ENCODE measurements at places on chromosomes 3 and 15. TPM values are rescaled to one million over a fixed set of nuclear protein-coding genes. Genes with fewer than 3 reads are reported as not detected.

DNA sequence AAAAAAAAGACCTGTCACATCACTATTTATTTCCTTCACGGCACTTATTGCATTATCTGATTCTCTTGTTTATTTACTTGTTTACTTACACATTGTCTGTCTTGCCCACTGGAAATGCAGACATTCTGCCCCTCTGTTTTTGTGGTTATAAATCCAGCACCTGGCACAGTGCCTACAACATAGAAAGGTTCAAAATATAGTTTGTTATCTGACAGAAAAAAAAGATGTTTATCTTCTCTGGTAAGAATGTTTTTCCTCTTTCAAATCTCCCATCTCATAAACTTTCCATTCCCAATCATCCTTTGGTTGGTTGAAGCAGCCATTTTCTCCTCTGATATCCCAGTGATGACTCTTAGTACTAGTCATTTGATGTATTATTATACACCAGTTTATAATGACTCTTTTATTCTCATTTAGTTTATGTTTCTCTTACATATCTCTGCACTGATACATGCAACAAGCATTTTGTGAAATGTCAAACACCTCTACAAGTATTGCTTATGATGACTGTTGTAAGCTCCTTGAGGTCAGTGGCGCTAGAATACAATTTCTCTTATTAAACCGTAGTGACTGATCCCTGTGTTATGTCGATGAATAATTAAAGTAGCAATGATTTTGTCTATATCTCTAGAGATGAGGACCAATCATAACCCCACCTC is 398.4 kb upstream of the TBL1XR1 start:
- H3K4me3 ChIP-seq, result no peak overlapping the region
- no peak for DNase-seq
- H3K27ac ChIP-seq, result no peak overlapping the region

DNA sequence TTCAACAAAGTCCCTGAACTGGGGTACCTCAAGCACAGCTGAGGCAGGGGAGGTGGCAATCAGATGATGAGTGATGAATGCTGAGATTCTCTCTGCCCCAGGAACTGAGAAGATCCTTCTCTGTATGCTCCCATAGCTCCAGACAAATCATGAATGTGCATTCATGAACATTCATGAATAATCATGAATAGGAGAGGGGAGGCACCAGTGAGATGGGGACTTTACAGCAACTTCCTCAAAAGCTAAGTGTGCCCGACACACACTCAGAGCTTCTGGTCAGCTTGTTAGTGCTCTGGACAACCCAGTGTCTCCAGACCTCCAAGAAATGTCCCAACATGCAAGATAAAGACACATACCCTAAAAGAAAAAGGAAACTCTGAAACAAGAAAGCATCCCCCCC is 24.3 kb downstream of the LRRC2 start:
- DNase-seq, result no peak
- H3K27me3 ChIP-seq, result no peaks in the 10 kb centered on the region
- no peak overlapping the region for H3K4me3 ChIP-seq
- H3K36me3 ChIP-seq, result no peaks in the 10 kb centered on the region
- no peak overlapping the region for H3K27ac ChIP-seq
- peaks cover 52% of the 10 kb centered on the region for H3K4me1 ChIP-seq

The HTR3E gene
- total RNA-seq, result not detected

DNA sequence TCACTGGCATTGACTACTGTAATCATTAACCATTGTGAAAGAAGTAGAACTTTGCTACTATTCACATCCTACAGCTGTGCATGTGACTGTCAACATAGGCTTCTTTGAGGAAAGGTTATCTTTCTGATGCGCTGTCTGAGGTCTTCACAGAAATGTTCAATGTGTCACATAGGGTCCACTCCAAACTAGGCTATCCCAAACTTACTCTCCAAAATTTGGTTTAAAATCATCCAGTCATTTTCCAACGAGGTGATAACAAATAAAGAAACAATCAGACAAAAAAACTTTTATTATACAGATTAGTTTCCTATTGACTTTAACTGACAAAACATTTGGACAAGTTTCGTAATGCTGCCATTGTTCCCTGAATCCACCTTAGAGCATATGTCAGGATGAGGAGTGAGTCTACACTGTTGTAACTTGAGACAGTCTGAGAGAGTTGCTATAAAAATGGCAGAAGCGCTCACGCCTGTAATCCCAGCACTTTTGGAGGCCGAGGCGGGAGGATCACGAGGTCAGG is 511.6 kb downstream of the PLOD2 start:
- no peaks in the 10 kb centered on the region for H3K36me3 ChIP-seq
- H3K4me1 ChIP-seq, result no peaks in the 10 kb centered on the region
- no peak overlapping the region for H3K27ac ChIP-seq
- H3K27me3 ChIP-seq, result no peaks in the 10 kb centered on the region
- no peak overlapping the region for H3K4me3 ChIP-seq

The TMEM202 gene
- not detected for total RNA-seq

GRCh38 chr3:177367788-177368187 is 170.5 kb upstream of the TBL1XR1 start:
- H3K4me3 ChIP-seq, result no peak overlapping the region
- DNase-seq, result no peak
- H3K4me1 ChIP-seq, result no peaks in the 10 kb centered on the region
- no peak overlapping the region for H3K27ac ChIP-seq
- no peaks in the 10 kb centered on the region for H3K36me3 ChIP-seq

DNA sequence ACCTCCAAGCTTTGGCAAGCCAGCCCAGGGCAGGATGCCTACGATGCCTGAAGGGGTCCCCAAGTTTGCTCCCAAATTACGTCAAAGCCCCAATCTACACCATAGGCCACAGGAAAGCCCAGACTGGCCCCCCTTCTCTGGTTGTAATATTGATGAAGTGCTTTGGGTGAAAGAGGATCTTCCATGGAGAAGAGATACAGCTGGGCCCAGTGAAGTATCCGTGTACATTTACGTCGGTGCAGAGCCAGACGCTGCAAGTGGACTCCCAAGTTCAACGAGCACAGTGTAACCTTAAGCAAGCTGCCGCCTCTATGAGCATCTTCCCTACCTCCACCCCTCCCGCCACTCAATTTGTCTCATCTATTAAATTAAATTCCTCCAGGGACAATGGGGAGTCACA is 100.1 kb upstream of the TPM1 start:
- peaks cover 18% of the 10 kb centered on the region for H3K27me3 ChIP-seq
- DNase-seq, result no peak
- no peaks in the 10 kb centered on the region for H3K36me3 ChIP-seq
- no peak overlapping the region for H3K4me3 ChIP-seq
- H3K27ac ChIP-seq, result no peak overlapping the region

The GPR160 gene
- total RNA-seq, result 11.1 TPM

- no peak overlapping the region for H3K4me3 ChIP-seq
- DNase-seq, result no peak
- peak overlapping the region; percentile 76 for H3K27ac ChIP-seq
- H3K36me3 ChIP-seq, result peaks cover 74% of the 10 kb centered on the region
- no peaks in the 10 kb centered on the region for H3K27me3 ChIP-seq
Measured at GRCh38 chr3:70973558-70973957, 610.0 kb downstream of the FOXP1 start.

GRCh38 chr15:73464602-73465001 is 21.6 kb downstream of the REC114 start:
- no peak overlapping the region for H3K27ac ChIP-seq
- H3K36me3 ChIP-seq, result no peaks in the 10 kb centered on the region
- no peak for DNase-seq
- no peaks in the 10 kb centered on the region for H3K4me1 ChIP-seq
- H3K4me3 ChIP-seq, result no peak overlapping the region

GRCh38 chr3:74357881-74358280 is 256.6 kb downstream of the CNTN3 start:
- no peak for DNase-seq
- no peaks in the 10 kb centered on the region for H3K27me3 ChIP-seq
- no peak overlapping the region for H3K27ac ChIP-seq
- H3K4me3 ChIP-seq, result no peak overlapping the region

DNA sequence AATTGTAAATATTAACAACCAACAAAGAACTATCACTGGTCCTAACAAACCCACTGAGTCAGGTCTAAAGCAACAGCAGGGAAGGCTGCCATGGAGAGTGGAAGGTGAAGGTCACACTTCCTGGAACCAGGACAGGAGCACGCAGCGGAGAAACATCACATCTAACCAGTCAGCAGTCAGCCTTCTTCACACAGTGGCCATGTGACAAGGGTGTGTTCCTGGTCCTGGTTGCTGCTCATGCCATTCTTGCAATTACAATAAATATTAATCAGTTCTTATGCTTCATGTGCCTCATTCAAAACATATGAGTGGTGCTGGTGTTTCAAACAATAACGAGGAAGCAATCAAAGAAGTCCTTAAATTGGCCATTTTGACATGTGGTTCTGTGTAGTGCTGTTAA is 162.8 kb downstream of the ARRDC4 start:
- H3K27me3 ChIP-seq, result peaks cover 1% of the 10 kb centered on the region
- no peaks in the 10 kb centered on the region for H3K4me1 ChIP-seq
- no peak for DNase-seq
- H3K27ac ChIP-seq, result no peak overlapping the region
- no peaks in the 10 kb centered on the region for H3K36me3 ChIP-seq
